ENCODE measurements at places on chromosomes 5 and 9. TPM values are rescaled to one million over a fixed set of nuclear protein-coding genes. Genes with fewer than 3 reads are reported as not detected.

The HACD4 gene
- total RNA-seq = 5.1 TPM

The PRDM9 gene
- total RNA-seq = not detected

The STKLD1 gene
- total RNA-seq = 1.3 TPM

The ABLIM3 gene
- total RNA-seq = 13.1 TPM

The FAT2 gene
- 3.8 TPM for total RNA-seq

The CCL28 gene
- total RNA-seq = 13.4 TPM

The SLC4A9 gene
- total RNA-seq = not detected

The PCDHB11 gene
- total RNA-seq = 9.5 TPM

The AQP3 gene
- total RNA-seq = 43.3 TPM

The C9 gene
- total RNA-seq = not detected

The LRRTM2 gene
- 124 TPM for total RNA-seq

The CEL gene
- 0.77 TPM for total RNA-seq

The LRRC19 gene
- total RNA-seq = not detected

The FOXD4L5 gene
- 0.22 TPM for total RNA-seq

The LCN15 gene
- total RNA-seq = not detected

The PCDHGB6 gene
- total RNA-seq = 15.1 TPM

The AK8 gene
- 2.1 TPM for total RNA-seq

The GM2A gene
- 21.9 TPM for total RNA-seq

The SIT1 gene
- total RNA-seq = not detected

The ALDH1B1 gene
- 13.5 TPM for total RNA-seq

The SLC45A2 gene
- 6.4 TPM for total RNA-seq

The TEK gene
- total RNA-seq = 20.5 TPM

The ANKHD1 gene
- 164 TPM for total RNA-seq

The C9orf50 gene
- total RNA-seq = 0.71 TPM

The GFPT2 gene
- total RNA-seq = 17.5 TPM

The IL33 gene
- 25.2 TPM for total RNA-seq

The CEP72 gene
- total RNA-seq = 9.2 TPM

The RORB gene
- 265 TPM for total RNA-seq

The HRH2 gene
- 1.8 TPM for total RNA-seq

The ENTREP1 gene
- 16.7 TPM for total RNA-seq

The LRRC14B gene
- total RNA-seq = 4.1 TPM

The CYSRT1 gene
- total RNA-seq = 0.60 TPM

Measured in camera-type eye (tissue), 1 donor.